Calu3 (cell line): ENCODE measurements at places on chromosomes 5 and 9.

DNA sequence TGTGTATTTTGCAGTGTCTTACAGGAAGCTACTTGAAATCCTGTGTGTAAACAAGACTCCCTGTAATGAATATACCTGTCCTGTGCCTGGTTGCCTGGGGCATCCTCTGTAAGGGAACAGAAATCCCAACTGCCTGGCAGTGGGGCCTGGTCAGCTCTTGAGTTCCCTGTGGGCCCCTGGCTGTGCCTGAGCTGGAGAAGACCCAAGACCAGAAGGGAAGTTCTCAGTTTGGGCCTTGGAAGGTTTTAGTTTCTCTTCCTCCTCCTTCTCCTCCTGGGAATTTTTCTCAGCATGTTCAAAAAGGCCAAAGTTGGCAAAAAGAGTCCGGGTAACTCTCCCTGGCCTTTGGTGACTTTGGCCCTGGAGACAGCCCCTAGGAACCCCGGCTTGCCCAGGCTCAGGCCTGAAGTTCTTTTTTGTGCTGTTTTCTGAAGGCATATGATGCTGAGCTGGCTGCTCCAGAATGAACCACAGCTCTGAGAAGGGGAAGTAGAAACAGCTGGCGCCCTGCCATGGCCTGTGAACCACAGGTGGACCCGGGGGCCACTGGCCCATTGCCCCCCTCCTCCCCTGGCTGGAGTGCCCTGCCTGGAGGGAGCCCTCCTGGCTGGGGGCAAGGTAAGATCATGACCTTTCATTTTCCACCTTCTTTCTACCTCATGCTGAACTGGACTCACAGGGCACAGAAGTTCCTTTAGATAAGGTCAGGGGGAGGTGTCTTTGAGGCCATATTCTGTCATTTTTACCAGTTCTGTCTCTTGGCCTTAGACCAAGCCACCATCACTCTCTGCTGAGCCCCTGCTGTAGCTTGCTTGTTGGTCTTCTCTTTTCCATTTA lies 5.8 kb downstream of the TMEM268 start:
- no peak for DNase-seq

DNA sequence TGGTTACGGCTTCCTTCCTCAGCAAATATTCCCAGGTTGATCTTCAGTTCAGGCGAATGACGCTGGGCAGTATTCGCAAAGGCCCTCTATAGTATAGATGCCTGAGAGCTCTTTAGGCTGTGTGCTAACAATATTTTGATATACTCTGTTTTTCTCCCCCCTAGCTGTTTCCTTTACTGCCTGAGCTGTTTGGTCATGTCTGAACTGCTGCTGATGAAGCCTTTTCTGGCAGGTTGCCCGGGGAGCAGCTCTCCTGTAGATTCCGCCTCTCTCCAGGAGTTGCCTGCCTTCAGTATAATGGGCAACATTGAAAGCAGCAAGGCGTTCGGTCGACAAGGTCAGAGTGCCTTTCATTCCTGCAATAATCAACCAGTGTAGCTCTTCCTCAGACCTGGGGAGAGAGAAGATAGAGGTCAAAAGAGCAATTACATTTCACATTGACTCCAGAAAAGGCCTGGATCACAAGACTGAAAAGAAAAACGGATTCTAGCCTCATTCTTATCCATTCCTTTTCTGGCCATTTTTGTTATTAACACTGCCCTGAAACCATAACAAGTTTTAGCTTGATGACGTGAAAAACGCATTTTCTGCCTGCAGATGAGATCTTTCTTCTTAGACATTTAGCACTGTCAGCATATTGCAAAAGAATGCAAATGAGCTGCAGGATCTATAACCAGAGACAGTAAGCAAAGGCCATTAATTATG lies 60.1 kb upstream of the ZNF608 start:
- DNase-seq: peak; percentile 84

GRCh38 chr9:100196215-100196614 lies 97.2 kb downstream of the INVS start:
- DNase-seq: no peak

DNA sequence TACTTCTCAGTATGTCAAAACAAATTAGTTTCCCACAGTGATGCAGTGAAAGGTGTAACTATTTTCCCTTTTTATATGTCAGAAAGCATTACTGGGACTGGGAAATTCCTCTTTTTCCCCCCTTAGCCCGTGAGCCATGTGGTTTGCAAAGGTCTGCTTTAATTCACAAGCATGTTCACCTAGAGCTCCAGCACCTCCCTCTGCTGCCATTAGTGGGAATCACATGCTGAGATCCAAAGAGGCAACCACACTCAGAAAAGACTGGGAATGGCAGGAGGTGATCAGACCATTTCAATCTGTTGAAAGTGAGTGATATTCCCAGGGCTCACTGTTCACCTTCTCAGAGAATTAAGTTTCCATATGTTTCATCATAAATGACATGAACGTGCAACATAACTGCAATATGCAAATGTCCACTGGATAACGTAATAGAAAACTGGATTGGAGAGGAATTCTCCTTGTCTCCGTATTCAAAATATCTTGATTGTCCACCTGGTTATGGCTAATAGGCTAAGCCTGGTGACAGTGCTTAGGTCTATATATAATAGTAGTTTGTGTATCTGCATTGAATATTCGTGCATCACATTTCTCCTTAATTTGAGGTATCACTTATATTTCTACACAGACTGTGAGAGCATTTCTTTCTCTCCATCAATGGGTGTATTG lies 703.5 kb upstream of the WWC1 start:
- peak; percentile 48 for DNase-seq

DNA sequence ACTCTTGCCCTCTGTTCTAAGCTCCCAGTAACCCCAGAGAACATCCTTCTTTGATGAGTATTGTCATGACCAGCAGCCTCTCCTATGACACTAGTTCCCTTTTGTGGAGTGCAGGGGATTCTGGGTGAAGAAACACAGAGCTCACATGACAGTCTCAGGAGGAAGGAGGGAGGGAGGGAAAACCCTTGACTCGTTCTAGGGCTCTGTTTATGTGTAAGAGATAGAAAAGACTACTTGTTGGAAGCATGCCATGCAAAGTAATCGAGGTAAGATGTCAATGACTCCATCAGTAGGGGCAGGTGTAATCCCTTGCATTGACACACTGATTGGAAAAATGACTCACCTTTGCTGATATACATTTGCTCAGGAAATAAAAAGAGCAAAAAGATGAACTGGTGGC lies 190.2 kb upstream of the ELL2 start:
- no peak for DNase-seq

- DNase-seq: no peak
Observed at GRCh38 chr9:121141706-121142105, 60.0 kb downstream of the RAB14 start.

- DNase-seq: no peak
Observed at GRCh38 chr9:79583952-79584654, 12.3 kb downstream of the TLE4 start.

DNA sequence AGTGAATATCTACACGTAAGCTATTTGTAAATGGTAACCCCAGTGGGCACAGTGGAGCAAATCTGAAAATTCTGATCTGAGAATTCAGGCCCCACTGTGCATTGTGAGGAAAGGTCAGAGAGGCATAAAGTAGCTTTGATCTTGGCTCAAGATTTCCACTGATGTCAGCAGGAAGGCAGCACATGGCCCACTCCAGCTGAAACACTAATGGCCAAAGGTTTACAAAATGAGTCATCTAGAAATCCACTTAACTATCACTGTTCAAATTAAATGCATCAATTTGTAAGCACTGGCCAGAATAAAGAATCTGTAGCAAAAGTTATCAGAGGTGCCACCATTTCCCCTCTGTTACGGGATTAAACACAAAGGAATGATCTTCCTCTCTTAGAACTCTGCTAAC lies 191.6 kb downstream of the C9orf152 start:
- DNase-seq: no peak

- DNase-seq: no peak
Observed at GRCh38 chr5:82470185-82470994, 192.2 kb upstream of the RPS23 start.
